ENCODE measurements at places on chromosomes 4 and X. TPM values are rescaled to one million over a fixed set of nuclear protein-coding genes. Genes with fewer than 3 reads are reported as not detected.

Gene DRP2
- total RNA-seq: 1.7 TPM

Gene MAGEB17
- not detected for total RNA-seq

Gene TSPAN6
- total RNA-seq: 22.0 TPM

Gene MAGEA4
- not detected for total RNA-seq

Gene AFM
- total RNA-seq: not detected

Gene AADAT
- total RNA-seq: 4.6 TPM

Gene MAGEA10
- not detected for total RNA-seq

Gene MTTP
- total RNA-seq: not detected

Gene TNIP2
- total RNA-seq: 59.9 TPM

Gene GPRASP1
- 8.6 TPM for total RNA-seq

Gene TBC1D8B
- 19.1 TPM for total RNA-seq

Gene DCAF8L2
- total RNA-seq: not detected

Gene TCEAL2
- total RNA-seq: not detected

Gene PRPS2
- total RNA-seq: 63.0 TPM

Gene ATP11C
- 42.7 TPM for total RNA-seq

Gene ADGRG4
- not detected for total RNA-seq

Gene CXCL3
- 3.3 TPM for total RNA-seq

Gene MAGED4
- total RNA-seq: 38.1 TPM

All from uterine smooth muscle cell (primary cell).